ENCODE measurements at places on chromosomes 11 and 22.

GRCh38 chr11:105206633-105207032 is 67.1 kb upstream of the CARD18 start:
- DNase-seq = no peak

- DNase-seq = no peak
Measured at GRCh38 chr22:48309115-48309705, 1518.5 kb downstream of the BRD1 start.

DNA sequence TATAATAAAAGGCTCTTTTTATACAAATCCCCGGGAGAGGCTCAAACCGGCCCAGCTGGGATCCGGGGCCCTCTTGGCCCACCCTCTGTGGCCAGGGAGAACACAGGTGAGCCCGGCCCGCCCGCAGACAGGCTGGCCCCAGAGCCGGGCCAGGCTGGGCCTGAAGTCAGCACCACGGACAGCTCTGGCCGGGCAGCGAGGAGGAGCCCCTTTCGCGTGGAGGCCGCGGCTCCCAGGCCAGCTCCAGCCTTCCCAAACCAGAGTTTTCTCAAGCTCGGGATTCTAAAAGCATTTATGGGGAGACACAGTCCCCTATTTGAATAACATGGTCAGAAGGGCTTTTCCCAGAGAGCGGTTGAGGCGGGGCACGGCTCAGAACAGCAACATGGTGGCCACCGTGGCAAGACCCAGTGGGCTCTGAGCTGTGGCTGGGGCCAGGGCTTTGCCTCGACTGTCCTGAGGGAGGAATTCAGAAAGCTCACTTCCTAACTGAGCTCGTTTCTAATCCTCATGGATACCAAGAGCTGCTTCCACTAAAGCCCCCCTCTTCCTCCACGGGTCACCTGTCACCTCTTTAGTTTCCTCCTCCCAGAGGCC is 115.4 kb downstream of the BRD1 start:
- no peak for DNase-seq

- no peak for DNase-seq
Measured at GRCh38 chr11:64230985-64231365, 627 bp downstream of the DNAJC4 start.

DNA sequence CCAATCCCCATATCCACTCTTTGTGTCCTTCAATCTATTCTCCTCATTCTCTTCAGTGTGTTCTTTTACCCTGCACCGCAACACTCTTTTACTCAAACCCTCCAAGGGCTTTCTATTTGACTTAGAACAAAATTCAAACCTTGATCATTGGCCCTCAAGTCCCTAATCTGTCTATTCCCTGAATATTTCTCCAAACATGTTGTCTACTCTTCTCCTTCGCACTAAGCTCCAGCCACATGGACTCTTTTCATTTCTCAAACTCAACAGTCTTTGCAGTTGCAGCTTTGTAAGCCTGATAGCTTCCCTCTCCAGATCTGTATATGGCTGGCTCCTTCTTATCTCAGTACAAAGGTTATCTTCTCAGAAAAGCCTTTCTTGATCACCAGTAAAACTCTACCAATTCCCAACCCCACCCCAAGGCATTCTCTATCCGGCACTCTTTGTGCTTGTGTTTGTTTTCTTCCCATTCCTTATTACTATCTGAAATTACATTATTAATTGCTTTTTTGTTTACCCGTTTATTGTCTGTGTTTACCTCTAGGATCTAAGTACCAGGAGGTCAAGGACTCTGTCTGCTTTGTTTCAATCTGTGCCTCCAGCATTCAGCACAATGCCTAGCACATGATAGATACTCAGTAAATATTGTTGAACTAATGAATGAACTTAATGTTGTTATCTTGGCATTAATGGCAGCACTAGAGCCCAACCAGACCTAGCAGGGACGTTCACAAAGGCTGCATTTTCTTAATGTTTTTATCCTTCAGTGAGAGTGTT is 147.4 kb downstream of the BBOX1 start:
- DNase-seq = no peak
